Colonic mucosa (tissue), 4 donors: ENCODE measurements at places on chromosomes 12 and 14. TPM values are rescaled to one million over a fixed set of nuclear protein-coding genes. Genes with fewer than 3 reads are reported as not detected.

DNA sequence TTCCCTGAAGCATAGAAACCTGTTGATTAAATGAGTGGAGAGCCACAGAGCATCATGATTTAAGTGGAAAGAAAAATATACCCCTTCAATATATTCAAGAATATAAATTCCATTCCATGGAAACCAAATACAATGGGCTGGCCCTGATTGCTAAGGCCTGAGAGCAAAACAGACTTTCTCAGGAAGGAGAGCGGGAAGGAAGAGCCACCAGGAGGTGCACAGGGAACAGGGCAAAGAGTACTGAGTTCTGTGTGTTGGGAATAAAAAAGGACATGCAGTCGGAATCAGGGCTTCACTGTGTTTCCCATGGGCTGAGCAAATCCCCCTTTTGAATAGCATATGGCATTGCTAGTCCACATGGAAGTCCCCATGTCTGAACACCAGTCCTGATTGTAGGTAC lies 69.7 kb upstream of the PLEKHG3 start:
- H3K27me3 ChIP-seq = no peaks in the 10 kb centered on the region
- H3K36me3 ChIP-seq = no peaks in the 10 kb centered on the region
- no peak for DNase-seq
- no peak overlapping the region for H3K4me3 ChIP-seq
- H3K27ac ChIP-seq = no peak overlapping the region

GRCh38 chr12:51522696-51523095 lies 68.3 kb upstream of the SCN8A start:
- H3K36me3 ChIP-seq = no peaks in the 10 kb centered on the region
- no peaks in the 10 kb centered on the region for H3K4me1 ChIP-seq
- no peak for DNase-seq
- no peaks in the 10 kb centered on the region for H3K27me3 ChIP-seq
- H3K4me3 ChIP-seq = no peak overlapping the region

DNA sequence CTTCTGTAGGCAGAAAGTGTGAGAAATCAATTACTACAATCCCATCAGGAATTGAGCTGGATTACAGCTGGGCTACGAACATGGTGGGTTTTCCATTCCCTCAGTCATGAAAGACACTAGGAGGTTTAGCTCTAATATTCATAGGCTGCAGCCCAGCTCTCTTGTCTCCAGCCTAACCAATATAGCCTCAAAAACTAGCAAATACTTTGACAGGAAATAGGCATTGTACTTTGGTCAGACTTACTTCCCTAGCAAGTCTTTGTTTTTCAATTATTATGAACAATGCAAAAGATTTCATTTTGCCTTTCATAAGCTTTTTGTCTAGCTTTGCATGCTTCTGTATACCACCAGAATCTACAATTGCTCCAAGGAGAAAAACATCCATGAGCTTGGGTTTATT lies 296.2 kb downstream of the GPHN start:
- no peak overlapping the region for H3K27ac ChIP-seq
- no peaks in the 10 kb centered on the region for H3K4me1 ChIP-seq
- DNase-seq = no peak
- no peaks in the 10 kb centered on the region for H3K36me3 ChIP-seq
- no peak overlapping the region for H3K4me3 ChIP-seq

- H3K4me3 ChIP-seq = peak overlapping the region; percentile 38
- H3K36me3 ChIP-seq = no peaks in the 10 kb centered on the region
- peaks cover 10% of the 10 kb centered on the region for H3K27me3 ChIP-seq
- no peaks in the 10 kb centered on the region for H3K4me1 ChIP-seq
Measured at GRCh38 chr12:77324763-77325468, 259.5 kb upstream of the E2F7 start.

DNA sequence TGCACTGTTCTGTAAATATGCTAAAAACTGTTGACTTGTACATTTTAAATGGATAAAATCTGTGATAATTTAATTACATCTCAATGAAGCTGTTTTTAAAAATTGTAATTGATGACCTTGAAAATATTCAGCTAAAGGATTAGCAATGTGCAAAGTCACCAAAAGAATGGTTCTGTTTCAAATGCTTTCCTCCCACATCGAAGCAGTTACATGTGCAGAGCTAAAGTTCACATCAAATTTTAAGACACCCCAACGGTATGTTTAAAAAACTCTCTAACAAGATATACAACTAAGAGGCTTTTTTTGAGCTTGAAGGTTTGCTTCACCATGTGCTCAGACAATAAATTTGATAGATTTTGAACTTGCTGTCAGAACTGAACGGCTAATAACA lies 114.6 kb upstream of the KRAS start:
- no peak overlapping the region for H3K27ac ChIP-seq
- DNase-seq = no peak
- no peaks in the 10 kb centered on the region for H3K4me1 ChIP-seq
- H3K27me3 ChIP-seq = no peaks in the 10 kb centered on the region
- H3K36me3 ChIP-seq = no peaks in the 10 kb centered on the region
- no peak overlapping the region for H3K4me3 ChIP-seq

DNA sequence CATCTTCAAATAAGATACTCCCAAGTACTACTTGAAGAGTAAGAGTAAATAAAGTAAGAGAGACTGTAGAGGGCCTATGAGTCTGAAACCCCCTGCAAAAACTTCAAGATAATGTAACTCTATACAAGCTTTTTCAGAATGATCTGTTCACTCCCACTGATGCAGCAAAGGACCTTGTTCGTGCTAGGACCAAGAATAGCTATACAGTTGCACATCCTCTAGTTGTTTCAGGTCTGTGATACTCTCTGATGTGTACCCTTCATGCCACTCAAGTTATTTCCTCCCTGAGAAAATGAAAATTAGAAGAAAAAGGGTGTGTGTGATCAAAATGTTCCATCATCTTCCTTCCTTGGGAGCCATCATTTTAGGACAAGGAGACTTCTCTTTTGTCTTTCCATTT lies 204.4 kb downstream of the ALX1 start:
- H3K36me3 ChIP-seq = no peaks in the 10 kb centered on the region
- H3K27me3 ChIP-seq = no peaks in the 10 kb centered on the region
- no peak overlapping the region for H3K4me3 ChIP-seq
- no peak overlapping the region for H3K27ac ChIP-seq
- H3K4me1 ChIP-seq = no peaks in the 10 kb centered on the region

DNA sequence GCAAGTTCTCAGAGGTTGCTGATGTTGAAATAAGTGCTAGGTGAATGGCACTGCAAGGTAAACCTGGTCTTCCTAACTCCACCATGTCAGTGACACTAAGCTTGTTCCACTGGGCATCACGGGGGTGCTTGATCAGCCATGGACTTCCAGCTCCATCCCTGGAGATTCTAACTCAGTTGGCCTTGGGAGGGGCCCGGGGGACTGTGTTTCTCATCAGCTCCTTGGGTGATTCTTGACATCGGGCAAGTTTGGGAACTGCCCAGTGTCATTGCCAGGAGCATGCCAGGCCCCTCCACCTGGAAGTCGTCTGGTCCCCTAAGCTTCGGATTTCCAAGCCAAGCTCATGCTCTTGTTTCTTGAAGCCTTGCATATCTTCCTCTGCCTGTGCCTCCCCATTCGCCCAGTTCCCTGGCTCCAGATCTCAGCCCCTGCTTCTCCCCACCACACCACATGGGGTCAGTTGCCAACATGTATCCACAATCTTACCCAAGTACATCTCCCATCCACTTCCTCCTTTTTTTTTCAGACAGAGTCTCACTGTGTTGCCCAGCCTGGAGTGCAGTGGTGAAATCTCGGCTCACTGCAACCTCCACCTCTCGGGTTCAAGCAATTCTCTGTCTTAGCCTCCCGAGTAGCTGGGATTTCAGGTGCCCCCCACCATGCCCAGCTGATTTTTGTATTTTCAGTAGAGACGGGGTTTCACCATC lies 30.7 kb upstream of the RFLNA start:
- no peak overlapping the region for H3K4me3 ChIP-seq
- no peaks in the 10 kb centered on the region for H3K27me3 ChIP-seq
- no peak overlapping the region for H3K27ac ChIP-seq
- H3K4me1 ChIP-seq = no peaks in the 10 kb centered on the region
- DNase-seq = no peak

DNA sequence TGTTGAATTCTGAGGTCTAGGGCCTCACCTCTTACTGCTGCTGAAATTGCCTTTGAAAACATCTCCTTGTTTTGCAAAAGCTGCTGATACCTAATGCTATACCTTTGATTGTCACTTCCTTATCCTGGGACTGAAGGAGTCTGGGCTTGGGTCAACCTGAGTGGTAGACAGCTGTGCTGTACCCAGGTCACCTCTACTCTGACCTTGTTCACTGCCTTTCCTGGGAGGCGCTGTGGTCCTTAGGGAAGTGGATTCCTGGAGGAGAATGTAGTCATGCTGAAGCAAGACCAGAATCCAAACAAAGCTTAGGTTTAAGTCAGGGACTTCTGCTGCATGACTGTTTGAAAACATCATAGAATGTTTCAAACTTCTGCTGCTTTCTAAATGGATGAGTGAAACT lies 191.4 kb downstream of the SNAPC1 start:
- H3K4me3 ChIP-seq = no peak overlapping the region
- DNase-seq = no peak
- H3K27me3 ChIP-seq = no peaks in the 10 kb centered on the region
- H3K4me1 ChIP-seq = no peaks in the 10 kb centered on the region
- no peak overlapping the region for H3K27ac ChIP-seq

- DNase-seq = peak; percentile 94
- H3K27me3 ChIP-seq = no peaks in the 10 kb centered on the region
- H3K4me3 ChIP-seq = no peak overlapping the region
- no peaks in the 10 kb centered on the region for H3K36me3 ChIP-seq
- peak overlapping the region; percentile 75 for H3K27ac ChIP-seq
- no peaks in the 10 kb centered on the region for H3K4me1 ChIP-seq
Measured at GRCh38 chr12:123250471-123251383, 17.5 kb downstream of the MTRFR start.

DNA sequence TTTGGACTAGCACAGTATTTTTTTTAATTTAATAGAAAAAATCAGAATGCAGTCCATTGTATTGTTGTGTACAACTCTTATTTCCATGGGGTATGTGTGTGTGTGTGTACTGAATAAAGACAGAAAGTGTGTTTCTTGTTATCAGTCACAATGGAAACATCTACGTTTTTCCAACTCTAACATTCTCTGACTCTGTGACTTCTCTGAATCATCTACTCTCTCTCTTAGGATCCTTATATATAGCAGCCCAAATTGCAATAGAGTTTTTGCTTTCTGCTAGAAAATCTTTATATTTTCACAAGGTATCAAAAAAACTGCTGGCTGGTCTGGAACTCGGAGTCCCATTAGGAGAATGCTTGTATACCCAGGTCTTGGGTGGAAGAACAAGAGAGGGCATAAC lies 138.9 kb upstream of the ARID2 start:
- no peak for DNase-seq
- H3K27ac ChIP-seq = no peak overlapping the region
- H3K4me1 ChIP-seq = peaks cover 3% of the 10 kb centered on the region

GRCh38 chr12:46267825-46268582 lies 839 bp downstream of the SLC38A1 start:
- H3K36me3 ChIP-seq = no peaks in the 10 kb centered on the region
- DNase-seq = peak; percentile 38
- no peaks in the 10 kb centered on the region for H3K27me3 ChIP-seq
- no peaks in the 10 kb centered on the region for H3K4me1 ChIP-seq
- peak overlapping the region; percentile 64 for H3K4me3 ChIP-seq

GRCh38 chr14:50821510-50822464 lies 9.2 kb downstream of the NIN start:
- H3K4me1 ChIP-seq = no peaks in the 10 kb centered on the region
- H3K36me3 ChIP-seq = no peaks in the 10 kb centered on the region
- no peak overlapping the region for H3K4me3 ChIP-seq
- no peaks in the 10 kb centered on the region for H3K27me3 ChIP-seq

GRCh38 chr14:65170318-65170717 lies 68.0 kb upstream of the MAX start:
- no peaks in the 10 kb centered on the region for H3K27me3 ChIP-seq
- no peak for DNase-seq
- no peak overlapping the region for H3K4me3 ChIP-seq
- no peak overlapping the region for H3K27ac ChIP-seq
- H3K4me1 ChIP-seq = no peaks in the 10 kb centered on the region
- no peaks in the 10 kb centered on the region for H3K36me3 ChIP-seq

DNA sequence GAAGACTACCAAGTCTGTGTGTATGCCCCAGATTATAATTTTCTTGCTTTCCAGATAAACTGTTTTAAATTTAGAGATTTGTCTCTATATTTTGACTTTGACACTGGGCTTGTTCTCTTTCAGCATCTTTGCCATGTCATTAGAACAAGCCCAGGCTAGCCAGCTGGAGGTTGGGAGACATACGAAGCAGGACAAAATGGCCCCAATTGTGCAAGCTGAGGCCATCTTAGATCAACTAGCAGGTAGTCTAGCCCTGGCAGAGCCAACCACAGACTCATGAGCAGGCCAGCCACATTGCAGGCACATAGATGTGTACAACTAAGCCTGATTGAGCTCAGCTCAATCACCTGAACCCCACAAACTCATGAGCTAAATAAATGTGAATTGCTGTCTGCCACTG lies 321.4 kb downstream of the ATP23 start:
- H3K27me3 ChIP-seq = no peaks in the 10 kb centered on the region
- no peak for DNase-seq
- no peak overlapping the region for H3K4me3 ChIP-seq
- H3K36me3 ChIP-seq = no peaks in the 10 kb centered on the region

DNA sequence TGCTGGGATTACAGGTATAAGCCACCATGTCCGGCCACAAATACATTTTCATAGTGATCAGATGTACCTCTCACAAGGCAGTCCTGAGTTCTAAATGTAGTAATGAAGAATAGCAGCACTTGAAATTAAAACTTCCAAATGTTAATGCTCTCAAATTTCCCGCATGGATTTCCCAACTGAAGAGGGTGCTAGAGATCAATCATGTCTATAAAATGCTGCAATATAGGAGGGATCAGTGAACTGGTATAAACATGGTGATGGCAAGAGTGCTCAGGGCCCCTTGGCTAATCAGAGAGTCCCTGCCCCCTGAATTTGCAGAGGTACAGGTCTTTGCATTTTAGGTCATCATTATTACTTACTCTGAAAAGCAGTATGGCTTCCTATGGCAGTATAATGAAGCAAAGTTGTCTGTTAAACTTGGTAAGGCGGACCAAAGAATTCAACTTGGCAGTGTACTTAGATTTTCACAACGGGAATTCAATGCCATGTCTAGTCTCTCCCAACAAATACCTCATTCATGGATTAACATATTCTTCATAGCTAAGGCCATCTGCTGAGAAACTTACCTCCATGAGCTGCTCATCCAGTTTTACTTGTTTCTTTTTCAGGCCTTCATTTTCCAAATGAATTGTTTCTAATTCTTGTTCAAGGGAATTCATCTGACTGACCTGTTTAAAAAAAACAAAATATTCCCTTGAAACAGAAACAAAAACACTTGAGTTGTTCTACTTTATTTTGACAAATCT lies 67.0 kb upstream of the SAV1 start:
- H3K4me1 ChIP-seq = no peaks in the 10 kb centered on the region
- H3K27ac ChIP-seq = no peak overlapping the region
- no peaks in the 10 kb centered on the region for H3K36me3 ChIP-seq

GRCh38 chr14:79201564-79202207 lies 1009.6 kb downstream of the DIO2 start:
- no peaks in the 10 kb centered on the region for H3K36me3 ChIP-seq
- H3K27ac ChIP-seq = no peak overlapping the region
- DNase-seq = no peak
- H3K4me3 ChIP-seq = no peak overlapping the region

- no peak overlapping the region for H3K4me3 ChIP-seq
- H3K27me3 ChIP-seq = no peaks in the 10 kb centered on the region
- no peaks in the 10 kb centered on the region for H3K4me1 ChIP-seq
- no peak for DNase-seq
Measured at GRCh38 chr12:47102406-47102805, 22.6 kb upstream of the AMIGO2 start.

GRCh38 chr14:89827265-89827664 lies 127.3 kb downstream of the EFCAB11 start:
- no peaks in the 10 kb centered on the region for H3K27me3 ChIP-seq
- no peak overlapping the region for H3K4me3 ChIP-seq
- H3K36me3 ChIP-seq = no peaks in the 10 kb centered on the region
- no peaks in the 10 kb centered on the region for H3K4me1 ChIP-seq

PTHLH gene
- 0.58 TPM for total RNA-seq

BMP4 gene
- total RNA-seq = 11.7 TPM

MAGOHB gene
- 13.9 TPM for total RNA-seq

TESPA1 gene
- total RNA-seq = 1.6 TPM
